Occipital lobe (tissue), 3 donors: ENCODE measurements at places on chromosomes 6 and 20. TPM values are rescaled to one million over a fixed set of nuclear protein-coding genes. Genes with fewer than 3 reads are reported as not detected.

IPCEF1 gene
- total RNA-seq: 29.5 TPM

CFAP206 gene
- total RNA-seq: 3.0 TPM

MANEA gene
- total RNA-seq: 16.1 TPM

FABP7 gene
- total RNA-seq: 1,309 TPM

JPH2 gene
- 0.16 TPM for total RNA-seq

CPXM1 gene
- 7.8 TPM for total RNA-seq

TRIM15 gene
- total RNA-seq: not detected

SNRNP48 gene
- 24.0 TPM for total RNA-seq

MRAP2 gene
- 6.2 TPM for total RNA-seq

SSTR4 gene
- not detected for total RNA-seq

MACROD2 gene
- 60.4 TPM for total RNA-seq

BHLHE23 gene
- not detected for total RNA-seq

LGSN gene
- total RNA-seq: 0.47 TPM

SIRT5 gene
- 23.2 TPM for total RNA-seq

GSTA2 gene
- not detected for total RNA-seq

KCNQ5 gene
- 12.9 TPM for total RNA-seq

PI16 gene
- 0.78 TPM for total RNA-seq

CDKN1A gene
- 2.0 TPM for total RNA-seq

MLN gene
- not detected for total RNA-seq

SCRT2 gene
- 2.0 TPM for total RNA-seq

PAK5 gene
- total RNA-seq: 55.7 TPM

AIF1 gene
- 4.1 TPM for total RNA-seq

PTK7 gene
- 26.0 TPM for total RNA-seq

RIPOR2 gene
- total RNA-seq: 17.8 TPM
